ENCODE measurements at places on chromosomes 3 and 15.

- no peak for DNase-seq
Observed at GRCh38 chr3:159635047-159635641, 353.5 kb upstream of the IL12A start.

GRCh38 chr3:149555927-149556326 is 81.4 kb downstream of the TM4SF4 start:
- no peak for DNase-seq

DNA sequence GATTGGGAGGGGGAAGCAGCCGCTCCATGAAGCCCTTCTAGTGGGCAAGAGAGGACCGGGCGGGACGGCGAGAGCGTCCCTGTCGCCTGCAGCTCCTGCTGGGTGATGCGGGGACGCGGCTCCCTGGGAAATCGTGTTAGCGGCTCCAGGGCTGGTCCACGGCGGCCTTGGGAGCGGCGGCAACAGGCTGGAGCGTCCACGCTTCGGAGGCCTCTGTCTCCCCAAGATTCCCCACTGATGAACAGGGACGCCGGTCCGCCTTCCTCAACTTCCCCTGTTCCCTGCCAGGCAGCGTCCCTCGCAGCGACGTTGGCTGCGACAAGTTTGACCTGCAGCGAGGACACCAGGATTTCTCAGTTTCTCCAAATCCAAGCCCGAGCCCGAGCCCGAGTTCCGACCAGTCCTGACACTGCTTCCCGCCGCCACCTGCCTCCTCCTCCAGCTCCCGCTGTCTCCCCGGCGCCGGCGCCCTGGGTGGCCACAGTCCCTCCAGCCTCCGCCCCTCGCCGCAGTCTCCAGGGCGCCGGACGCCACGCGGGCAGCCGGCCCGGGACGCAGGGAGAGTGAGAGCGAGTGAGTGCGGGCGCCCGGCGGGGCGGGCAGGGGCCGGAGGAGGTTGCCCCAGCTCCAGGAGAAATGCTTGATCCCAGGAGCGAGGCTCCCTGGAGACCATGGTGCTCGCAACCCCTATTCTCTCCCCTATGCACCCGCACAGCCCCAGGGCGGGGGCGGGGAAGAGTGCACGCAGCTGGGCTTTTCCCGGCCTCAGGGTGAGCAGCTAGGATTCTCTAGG is 78.1 kb upstream of the RNF7 start:
- peak; percentile 31 for DNase-seq

DNA sequence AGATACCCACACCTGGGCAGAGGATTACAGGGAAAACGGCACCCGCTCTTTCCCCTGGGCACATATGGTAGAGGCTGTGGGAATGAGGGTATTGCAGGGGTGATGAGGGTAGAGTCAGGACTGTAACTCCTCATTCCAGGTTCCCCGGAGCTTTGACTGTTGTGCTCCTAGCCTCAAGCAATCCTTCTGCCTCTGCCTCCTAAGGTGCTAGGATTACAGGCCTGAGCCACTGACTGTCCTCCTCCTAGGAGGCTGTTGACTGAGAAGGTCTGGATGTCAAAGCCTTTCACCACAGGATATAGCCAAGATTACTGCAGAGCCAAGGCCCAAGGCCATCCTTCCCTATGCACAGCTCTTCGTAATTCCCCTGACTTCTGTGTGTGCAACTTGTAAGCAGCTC is 1.1 kb upstream of the MPI start:
- no peak for DNase-seq

- DNase-seq = no peak
Observed at GRCh38 chr3:188546835-188547670, 393.1 kb downstream of the LPP start.

DNA sequence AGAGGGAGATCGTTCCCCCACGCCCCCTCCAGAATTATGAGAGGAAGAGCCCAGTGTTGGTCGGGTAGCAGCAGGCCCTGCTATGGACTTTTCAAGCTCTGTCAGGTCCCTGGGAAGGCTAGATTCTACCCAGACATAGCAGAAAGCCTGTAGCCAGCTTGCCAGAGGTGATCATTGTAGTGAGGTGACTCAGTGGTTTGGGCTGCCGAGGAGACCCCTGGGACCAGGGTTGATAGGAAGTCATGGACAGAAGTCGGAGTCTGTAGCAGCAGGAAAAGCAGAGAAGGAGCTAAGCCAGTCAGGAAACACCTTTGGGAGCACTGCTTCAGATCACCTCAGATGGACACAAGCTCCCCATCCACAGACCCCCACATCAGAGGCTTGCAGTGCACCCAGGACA is 67.7 kb downstream of the CCNL1 start:
- DNase-seq = no peak

- DNase-seq = no peak
Observed at GRCh38 chr15:86810329-86810728, 730.7 kb downstream of the AGBL1 start.

DNA sequence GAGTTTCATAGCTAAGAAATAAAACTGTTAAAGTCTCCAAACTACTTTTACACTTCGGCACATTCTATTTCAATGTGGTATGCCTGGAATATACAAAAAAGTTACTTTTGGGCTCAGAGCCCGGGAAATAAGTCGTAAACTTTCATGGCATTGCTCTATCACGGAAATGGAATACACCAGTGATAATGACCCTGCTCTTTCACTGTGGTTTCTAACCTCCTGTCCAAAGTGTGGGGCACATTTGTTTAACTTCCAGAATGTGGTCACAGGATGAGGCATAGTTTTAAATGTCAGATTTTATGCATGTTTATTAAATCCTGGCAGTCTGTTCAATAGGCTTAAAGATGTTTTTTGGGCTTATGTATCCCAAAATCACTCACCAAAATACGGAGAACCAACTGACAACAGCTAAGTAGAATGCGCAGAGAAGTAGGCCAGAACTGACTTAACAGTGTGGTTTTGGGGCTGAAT is 5.1 kb downstream of the CXCR6 start:
- DNase-seq = no peak

- peak; percentile 15 for DNase-seq
Observed at GRCh38 chr15:40137303-40138200, 23.3 kb upstream of the BUB1B start.

GRCh38 chr15:45458746-45459403 is 63.7 kb downstream of the SLC30A4 start:
- peak; percentile 86 for DNase-seq

GRCh38 chr15:76829939-76830338 is 75.2 kb downstream of the SCAPER start:
- DNase-seq = no peak

DNA sequence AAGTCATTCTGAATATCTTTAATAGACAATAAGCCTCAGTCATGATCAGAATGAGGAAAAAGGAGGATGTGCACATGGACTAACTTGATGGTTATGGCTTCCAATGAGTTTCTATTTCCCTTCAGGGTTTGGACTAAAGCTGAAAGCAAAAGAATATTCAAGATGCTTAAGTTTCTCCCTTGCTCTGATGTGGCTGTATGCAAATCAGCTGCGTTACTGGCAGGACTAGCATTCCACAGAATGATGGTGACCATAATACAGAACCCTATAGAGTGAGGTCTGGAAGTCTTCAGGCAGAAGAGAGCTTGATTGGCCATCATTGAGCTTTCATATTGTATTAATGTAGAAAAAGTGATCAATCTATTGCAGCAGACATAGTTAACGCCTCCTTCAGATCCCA is 466.0 kb downstream of the NLGN1 start:
- DNase-seq = no peak

Data from hematopoietic multipotent progenitor cell treated with erythropoietin and hydrocortisone succinate and interleukin-3 and kit ligand, for 4 days (in vitro differentiated cells).